ENCODE measurements at places on chromosomes 2 and 18. TPM values are rescaled to one million over a fixed set of nuclear protein-coding genes. Genes with fewer than 3 reads are reported as not detected.

The KCNG2 gene
- total RNA-seq: not detected

The PSMA8 gene
- total RNA-seq: not detected

The NAGK gene
- total RNA-seq: 46.7 TPM

The FAHD2B gene
- 34.1 TPM for total RNA-seq

The PJVK gene
- total RNA-seq: 0.91 TPM

The ERLEC1 gene
- total RNA-seq: 44.3 TPM

The STPG4 gene
- total RNA-seq: not detected

The SEPTIN10 gene
- total RNA-seq: 55.4 TPM

The TEX44 gene
- not detected for total RNA-seq

The CD302 gene
- 17.2 TPM for total RNA-seq

The FAM124B gene
- 1.1 TPM for total RNA-seq

The TTC21B gene
- 15.5 TPM for total RNA-seq

The SLC35F6 gene
- total RNA-seq: 19.6 TPM

The SULT1C2 gene
- 1.9 TPM for total RNA-seq

The HDLBP gene
- total RNA-seq: 365 TPM

The HAAO gene
- 2.3 TPM for total RNA-seq

The FBXO15 gene
- not detected for total RNA-seq

The ATP6V1B1 gene
- total RNA-seq: not detected

The FEV gene
- total RNA-seq: not detected

The VWC2L gene
- total RNA-seq: not detected

The DSG2 gene
- total RNA-seq: 42.6 TPM

The PROM2 gene
- total RNA-seq: 1.4 TPM

The BMP10 gene
- total RNA-seq: 0.19 TPM

The DHX57 gene
- 8.1 TPM for total RNA-seq

The NDC80 gene
- 0.55 TPM for total RNA-seq

The IL1R2 gene
- total RNA-seq: 0.96 TPM

The IL1RN gene
- total RNA-seq: 0.33 TPM

The FZD7 gene
- total RNA-seq: 35.2 TPM

The AQP12A gene
- total RNA-seq: not detected

The THUMPD2 gene
- total RNA-seq: 5.9 TPM

The EFR3B gene
- total RNA-seq: 8.7 TPM

The MTLN gene
- 204 TPM for total RNA-seq

The ANO7 gene
- 0.80 TPM for total RNA-seq

The CPSF3 gene
- 15.6 TPM for total RNA-seq

The CPO gene
- total RNA-seq: 0.25 TPM

The HDAC4 gene
- total RNA-seq: 23.9 TPM

The CRYGC gene
- not detected for total RNA-seq

The GDF7 gene
- total RNA-seq: 0.58 TPM

The IL1R1 gene
- 22.6 TPM for total RNA-seq

The NR4A2 gene
- total RNA-seq: 0.88 TPM

The YES1 gene
- total RNA-seq: 21.7 TPM

The SLC5A7 gene
- total RNA-seq: not detected

The ZNF532 gene
- total RNA-seq: 59.3 TPM

The ORC4 gene
- total RNA-seq: 45.8 TPM

The CREG2 gene
- total RNA-seq: not detected

The TFCP2L1 gene
- total RNA-seq: 0.14 TPM

The GAL3ST2 gene
- total RNA-seq: not detected

The CYS1 gene
- 3.3 TPM for total RNA-seq

The PREPL gene
- 86.1 TPM for total RNA-seq

The CYP27C1 gene
- 0.11 TPM for total RNA-seq

The NEURL3 gene
- total RNA-seq: not detected

The LRRTM1 gene
- 0.11 TPM for total RNA-seq

The FAM237A gene
- not detected for total RNA-seq

The LIPG gene
- not detected for total RNA-seq

The CFAP65 gene
- not detected for total RNA-seq

The MOGAT1 gene
- 0.44 TPM for total RNA-seq
